Stimulated activated CD8-positive, alpha-beta memory T cell treated with anti-CD3 and anti-CD28 coated beads, Interleukin-4, amount 100 ng/mL, for 1 hour (primary cell): ENCODE measurements at places on chromosomes 7 and 10.

DNA sequence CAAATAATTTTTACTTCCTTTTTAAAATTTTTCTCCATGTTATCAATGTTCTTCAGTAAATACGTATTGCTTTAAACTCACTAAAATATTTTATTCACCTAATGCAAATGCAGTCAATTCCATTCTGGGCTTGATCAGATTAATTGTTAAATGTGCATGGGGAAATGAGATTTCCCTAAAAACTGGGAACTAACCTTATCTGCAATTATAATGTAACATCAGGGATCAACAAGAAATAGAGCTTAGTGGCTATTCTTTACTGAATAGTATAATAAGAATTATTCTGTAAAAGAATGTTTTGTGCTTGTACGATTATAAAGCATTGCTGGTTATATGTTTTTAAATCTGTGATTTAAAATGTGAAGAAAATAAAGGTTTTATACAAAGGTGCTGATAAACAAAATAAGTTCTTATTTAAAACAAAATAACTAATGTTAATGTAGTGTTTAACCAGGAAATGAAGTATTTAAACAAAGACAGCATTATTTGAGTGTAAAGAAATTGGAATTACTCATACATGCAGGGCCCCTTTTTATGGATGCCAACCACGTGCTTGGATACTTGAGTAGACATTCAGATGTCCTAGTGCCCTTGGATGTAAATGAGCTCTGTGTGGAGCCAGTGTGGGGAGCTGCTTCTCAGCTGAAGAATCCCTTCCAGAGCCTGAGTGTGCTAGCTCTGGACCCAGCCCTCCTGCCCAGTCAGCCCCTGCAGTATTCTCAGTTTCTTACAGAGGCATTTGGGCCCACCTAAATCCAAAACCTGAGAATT lies 84.2 kb downstream of the REEP3 start:
- no peak for DNase-seq

DNA sequence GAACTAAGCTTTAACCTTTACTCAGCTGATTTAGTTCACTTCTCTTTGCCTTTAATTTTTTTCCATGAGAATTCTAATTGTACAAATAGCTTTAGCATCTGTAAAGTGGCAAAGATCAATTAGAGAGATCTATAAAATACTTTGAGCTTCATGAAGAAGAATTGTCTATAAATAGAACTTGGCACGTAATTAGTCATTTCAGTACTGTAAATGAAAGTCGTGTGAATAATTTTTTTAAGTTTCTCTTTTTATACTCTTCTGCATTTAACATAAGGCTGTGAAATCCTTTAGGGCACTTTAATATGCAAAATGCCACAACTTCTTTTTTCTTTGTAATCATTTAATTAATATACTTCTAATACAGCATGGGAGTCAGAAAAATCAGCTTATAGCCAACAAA lies 177.8 kb downstream of the CSTF2T start:
- no peak for DNase-seq

DNA sequence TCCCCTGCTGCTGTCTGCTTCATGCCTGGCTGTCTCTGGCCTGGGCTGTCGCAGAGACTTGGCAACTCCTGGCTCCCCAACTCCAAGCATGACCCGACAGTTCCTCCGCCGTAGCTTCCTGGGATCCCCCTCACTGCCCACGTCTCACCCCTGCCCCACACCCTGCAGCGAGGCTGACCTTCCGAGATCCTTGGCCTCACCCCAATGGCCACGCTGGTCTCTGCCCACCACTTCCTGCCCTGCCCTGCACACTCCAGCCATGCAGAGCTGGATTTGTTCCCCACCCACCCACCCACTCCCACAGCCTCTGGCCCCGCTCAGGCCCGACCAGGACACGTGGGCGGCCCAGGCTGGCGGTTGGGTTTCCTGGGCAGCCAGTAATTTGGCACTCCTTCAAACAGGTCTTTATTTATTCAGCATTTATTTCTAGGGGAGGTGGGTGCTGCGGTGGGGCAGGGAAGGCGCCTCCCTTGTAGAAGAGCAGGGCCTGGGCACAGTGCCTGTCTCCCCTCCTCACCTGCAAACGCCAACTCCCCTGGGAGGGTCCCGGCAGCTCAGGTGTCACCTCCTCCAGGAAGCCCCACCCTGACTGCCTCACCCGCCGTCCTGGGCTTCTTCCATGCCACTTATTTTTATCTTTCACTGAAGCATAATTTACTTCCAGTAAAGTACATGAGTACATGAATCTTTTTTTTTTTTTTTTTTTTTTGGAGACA lies 25.5 kb downstream of the GTF2IRD1 start:
- no peak for DNase-seq

- DNase-seq = no peak
These were observed 108.6 kb downstream of the NRF1 start for GRCh38 chr7:129719980-129720732.

GRCh38 chr7:41507686-41508268 lies 195.1 kb downstream of the INHBA start:
- no peak for DNase-seq
